ENCODE measurements at places on chromosomes 2 and 18.

DNA sequence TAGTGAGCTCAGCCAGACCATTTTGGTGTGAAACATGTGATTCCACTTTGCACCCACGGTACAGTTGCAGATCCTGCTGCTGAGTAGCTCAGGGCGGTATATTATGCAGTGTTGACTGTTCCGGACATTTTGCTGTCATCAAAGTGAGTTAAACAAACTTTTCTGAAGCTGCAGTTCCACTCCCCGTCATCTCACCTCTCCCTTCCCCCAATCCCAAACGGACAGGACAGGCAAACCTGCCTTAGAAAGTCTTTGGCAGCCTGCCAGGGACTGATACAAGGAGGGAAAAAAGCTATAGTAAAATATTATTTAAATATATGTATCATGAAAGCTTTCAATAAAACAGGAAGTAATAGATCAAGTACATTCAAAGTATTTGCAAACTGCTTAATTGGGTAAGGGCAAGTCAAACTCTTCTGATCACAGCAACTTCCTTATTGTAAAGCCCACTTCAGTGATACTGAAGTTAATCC is 35.5 kb upstream of the SP5 start:
- DNase-seq: no peak

- no peak for DNase-seq
These were observed 159.5 kb upstream of the GYPC start for GRCh38 chr2:126496493-126496892.

DNA sequence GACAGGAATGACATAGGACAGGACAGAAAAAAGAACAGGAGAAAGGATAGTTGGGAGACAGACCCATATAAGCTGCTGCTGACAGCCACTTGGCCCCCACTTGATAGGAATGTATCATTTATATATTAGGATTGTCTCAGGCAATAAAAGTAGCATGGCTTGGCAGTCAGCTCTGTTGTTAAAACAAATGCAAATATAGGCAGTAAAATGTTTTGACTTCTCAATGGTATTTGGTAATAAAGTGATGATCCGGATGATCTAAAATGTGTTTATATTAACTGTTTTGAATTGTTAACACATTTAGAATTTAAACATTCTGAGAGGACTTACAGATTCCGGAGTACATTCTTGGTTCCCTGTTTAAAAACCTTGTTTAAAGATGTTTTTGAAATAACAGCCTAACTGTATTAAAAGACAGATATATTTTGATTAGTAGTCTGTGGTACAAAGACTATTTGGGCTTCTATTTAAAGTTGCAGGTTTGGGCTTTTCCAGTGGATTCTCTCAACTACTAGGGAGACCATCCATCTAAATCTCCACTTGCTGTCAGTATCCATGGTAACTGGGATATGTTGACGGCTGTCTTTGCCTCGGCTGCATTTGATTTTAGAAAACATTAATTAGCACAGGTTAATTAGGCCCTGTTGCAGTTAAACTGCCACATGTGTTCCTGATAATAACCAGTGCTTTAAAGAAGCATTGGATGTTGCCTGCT is 147.6 kb downstream of the ESCO1 start:
- no peak for DNase-seq

DNA sequence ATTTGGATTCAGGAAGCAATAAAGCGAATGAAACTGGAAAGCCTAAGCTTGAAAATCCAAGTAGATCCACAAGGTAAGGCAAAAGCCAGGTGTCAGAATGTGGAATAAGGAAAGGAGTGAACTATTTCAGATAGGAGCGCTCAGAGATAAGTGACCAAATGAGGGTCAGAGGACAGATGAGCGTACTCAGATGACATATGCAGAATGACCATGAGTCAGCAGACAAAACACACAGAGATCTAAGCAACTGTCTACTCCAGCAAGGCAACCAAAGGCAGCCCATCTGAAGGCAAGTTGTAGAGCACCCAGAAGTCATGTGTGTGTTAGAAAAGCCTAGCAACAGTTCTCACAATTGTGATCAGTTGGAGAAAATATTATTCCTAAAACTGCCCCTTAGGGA is 548.4 kb upstream of the FSHR start:
- DNase-seq: no peak

- no peak for DNase-seq
These were observed 356.8 kb downstream of the PLCL1 start for GRCh38 chr2:198161151-198161550.

GRCh38 chr2:128304715-128305554 is 13.7 kb downstream of the HS6ST1 start:
- no peak for DNase-seq

- DNase-seq: no peak
These were observed 463 bp downstream of the HS1BP3 start for GRCh38 chr2:20650393-20650876.

- peak; percentile 59 for DNase-seq
These were observed 21.4 kb downstream of the HJURP start for GRCh38 chr2:233832869-233833311.

GRCh38 chr2:151085181-151085611 is 176.5 kb downstream of the RBM43 start:
- no peak for DNase-seq

GRCh38 chr2:229733611-229734245 is 19.4 kb upstream of the DNER start:
- DNase-seq: no peak

- DNase-seq: peak; percentile 10
These were observed 12.0 kb upstream of the DGKD start for GRCh38 chr2:233342301-233342700.

DNA sequence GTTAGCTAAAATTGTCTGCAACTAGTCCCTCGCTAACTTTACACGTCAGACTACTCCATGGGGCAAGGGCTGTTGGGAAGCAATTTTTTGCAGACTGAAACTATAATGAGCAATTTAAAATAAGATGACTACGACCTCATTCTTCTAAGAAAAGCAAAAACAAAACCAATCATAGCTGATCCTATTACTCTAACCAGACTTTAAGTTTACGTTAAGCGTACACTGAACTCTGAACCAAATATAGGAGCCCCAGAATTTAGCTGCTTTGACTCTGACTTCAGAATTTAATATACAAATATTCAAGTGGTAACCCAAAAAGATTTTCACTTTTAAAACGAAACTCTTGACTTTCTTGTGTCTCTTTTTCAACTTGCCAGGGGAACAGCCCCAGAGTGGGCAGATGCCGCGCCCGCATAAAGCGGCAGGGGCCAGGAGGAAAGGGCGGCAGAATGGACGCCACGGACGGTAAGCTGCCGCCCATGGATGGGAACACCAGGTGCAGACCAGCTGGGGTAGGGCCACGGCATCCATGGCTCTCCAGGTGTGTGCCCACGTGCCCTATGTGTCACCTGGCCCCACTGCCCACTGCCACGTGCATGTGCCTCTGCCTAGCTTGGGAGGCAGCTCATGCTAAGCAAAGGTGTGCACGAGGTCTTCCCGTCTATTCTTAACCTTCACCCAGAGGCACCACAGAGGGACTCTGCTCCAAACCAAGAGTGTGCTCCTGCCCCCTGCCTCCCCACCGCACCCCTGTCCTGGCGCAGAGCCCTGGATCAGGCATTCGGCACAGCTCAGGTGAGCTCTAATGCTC is 217.6 kb downstream of the HDAC4 start:
- peak; percentile 44 for DNase-seq

DNA sequence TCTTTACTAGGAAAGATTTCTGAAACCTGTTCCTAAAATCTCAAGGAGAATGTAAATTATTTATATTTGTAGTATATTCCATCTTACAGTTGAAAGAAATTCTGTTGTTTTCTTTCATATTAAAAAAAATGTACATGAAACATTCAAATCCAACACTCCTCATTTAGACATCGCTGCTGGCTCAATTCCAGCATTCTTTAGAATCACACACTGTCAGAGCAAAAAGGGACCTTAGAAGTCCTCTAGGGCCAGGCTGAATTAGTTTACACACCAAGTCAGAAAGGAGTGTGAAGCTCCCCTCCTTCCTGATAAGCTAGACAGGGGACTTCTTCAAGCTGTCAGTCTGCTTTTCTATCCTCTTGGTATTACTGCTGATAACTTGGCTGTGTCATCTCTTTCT is 158.6 kb upstream of the LTBP1 start:
- DNase-seq: no peak

DNA sequence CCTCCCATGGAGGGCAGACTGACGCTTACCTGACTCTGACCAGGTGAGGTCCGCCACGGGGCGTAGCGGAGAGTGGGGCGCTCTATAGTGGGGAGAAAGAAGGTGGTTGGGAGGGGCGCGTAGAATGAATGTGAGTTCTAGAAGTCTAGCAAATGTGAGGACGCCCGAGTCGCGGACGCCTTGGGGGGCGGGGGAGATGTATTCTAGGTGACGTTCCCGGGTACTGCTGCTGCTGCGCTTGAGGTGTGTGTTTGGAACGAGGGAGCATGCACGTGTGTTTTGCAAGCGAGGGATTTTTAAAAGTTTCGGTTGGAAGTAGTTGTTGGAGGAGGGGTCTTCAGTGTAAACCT is 758 bp downstream of the RIF1 start:
- peak; percentile 80 for DNase-seq

DNA sequence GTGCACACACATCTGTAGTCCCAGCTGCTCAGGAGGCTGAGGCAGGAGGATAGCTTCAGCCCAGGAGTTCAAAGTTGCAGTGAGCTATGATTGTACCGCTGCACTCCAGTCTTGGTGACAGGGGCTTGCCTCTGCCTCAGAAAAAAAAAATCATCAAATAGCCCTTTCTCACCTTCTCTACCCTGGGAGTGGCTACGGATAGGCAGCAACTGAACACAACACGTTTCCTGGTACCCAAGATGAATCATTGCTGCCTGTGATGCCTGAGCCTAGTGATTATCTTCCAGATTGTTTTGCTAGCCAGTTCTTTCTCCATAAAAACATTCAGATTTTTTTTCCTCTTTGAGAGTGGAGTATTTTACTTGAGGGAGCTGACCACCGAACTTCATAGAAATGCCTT is 13.5 kb downstream of the INPP4A start:
- DNase-seq: no peak

GRCh38 chr18:48037481-48038271 is 107.2 kb upstream of the SMAD2 start:
- peak; percentile 50 for DNase-seq

DNA sequence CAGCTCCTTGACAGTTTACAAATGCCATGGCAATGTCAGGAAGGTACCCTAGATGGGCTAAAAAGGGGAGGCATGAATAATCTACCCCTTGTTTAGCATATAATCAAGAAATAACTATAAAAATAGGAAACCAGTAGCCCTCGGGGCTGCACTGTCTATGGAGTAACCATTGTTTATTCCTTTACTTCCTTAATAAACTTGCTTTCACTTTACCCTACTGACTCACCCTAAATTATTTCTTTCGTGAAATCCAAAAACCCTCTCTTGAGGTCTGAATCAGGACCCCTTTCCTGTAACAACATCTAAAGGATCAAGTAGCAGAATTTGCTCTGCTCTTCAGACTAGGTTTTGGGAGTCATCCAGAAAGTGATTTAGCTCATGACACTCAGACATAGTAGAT is 43.7 kb downstream of the CD8B2 start:
- DNase-seq: no peak

- no peak for DNase-seq
These were observed 45.6 kb upstream of the MTCL1 start for GRCh38 chr18:8659609-8660242.

DNA sequence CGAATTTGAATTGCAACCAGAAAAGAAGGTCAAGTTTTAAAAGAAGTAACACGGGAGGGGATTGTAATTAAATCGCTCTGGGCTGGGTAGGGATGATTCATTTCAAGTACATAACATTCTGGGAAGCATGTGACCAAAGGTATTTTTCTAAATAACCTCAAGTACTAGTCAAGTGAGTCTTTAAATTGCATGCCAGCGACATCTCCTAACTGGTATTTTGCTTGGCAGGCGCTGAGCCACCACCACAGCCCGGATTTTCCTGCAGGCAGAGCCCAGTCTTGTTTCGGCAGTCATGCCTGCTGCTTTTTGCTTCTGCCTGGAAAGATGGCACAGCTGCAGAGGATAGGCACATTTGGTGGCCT is 33.7 kb upstream of the NPAS2 start:
- DNase-seq: no peak

- no peak for DNase-seq
These were observed at the start of gene PLEK for GRCh38 chr2:68365087-68365486. Gene PLEK, plus strand, starts transcription at chr2:68365282. Its CDS starts 70 bp downstream, at chr2:68365352.

GRCh38 chr2:174477759-174478158 is 9.1 kb downstream of the GPR155 start:
- no peak for DNase-seq

GRCh38 chr2:218329826-218330593 is 26.6 kb upstream of the CATIP start:
- DNase-seq: no peak

- DNase-seq: peak; percentile 37
These were observed 25.2 kb downstream of the HS1BP3 start for GRCh38 chr2:20625491-20626391.

- DNase-seq: no peak
These were observed 72.4 kb upstream of the NPAS2 start for GRCh38 chr2:100747551-100747950.

GRCh38 chr2:101464841-101465240 is 10.1 kb downstream of the RFX8 start:
- DNase-seq: no peak

- DNase-seq: no peak
These were observed 139.2 kb downstream of the SLC4A3 start for GRCh38 chr2:219766658-219767057.

- no peak for DNase-seq
These were observed 75.8 kb upstream of the SLC14A2 start for GRCh38 chr18:45539491-45539891.

DNA sequence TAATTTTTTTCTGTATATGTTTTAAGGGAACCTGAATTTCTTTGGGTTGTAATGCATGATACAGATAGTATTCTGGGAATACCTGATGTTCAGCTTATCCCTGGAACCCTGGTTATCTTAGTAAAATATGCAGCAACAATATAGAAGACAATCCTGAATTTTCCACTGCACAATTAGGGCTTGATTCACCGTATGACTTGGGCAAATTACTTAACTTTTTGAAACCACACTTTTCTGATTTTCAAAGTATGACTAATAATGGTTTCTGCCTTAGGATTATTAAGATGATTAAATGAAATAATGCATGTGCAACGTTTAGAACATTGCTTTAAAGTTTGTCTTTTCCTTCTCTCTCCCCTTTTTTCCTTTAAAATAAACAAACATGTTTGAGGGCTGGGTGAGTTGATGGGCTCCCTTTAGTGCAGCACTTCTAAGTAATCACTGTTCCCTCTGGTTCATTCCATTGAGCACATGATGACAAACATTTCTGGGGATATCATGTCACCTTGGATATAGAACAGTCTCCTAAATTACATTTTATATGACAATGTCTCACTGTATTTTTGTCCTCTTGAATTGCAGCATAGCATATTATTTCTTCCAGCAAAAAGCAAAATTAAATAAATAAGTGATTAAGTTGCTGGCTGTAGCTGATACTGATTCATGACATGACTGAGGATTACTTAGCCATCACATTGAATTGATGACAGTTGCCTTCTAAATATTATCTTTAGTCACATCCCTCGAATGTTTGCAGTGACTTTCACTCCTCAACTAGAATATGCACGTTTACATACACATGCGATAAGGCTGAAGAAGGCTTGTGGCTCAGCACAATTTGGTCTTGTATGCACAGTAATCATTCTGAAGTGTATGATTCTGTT is 254.5 kb downstream of the NEDD4L start:
- no peak for DNase-seq
